ENCODE measurements at places on chromosomes 16 and 17.
A peak's percentile ranks its signal among the peaks of the same experiment; 100 is the strongest.

DNA sequence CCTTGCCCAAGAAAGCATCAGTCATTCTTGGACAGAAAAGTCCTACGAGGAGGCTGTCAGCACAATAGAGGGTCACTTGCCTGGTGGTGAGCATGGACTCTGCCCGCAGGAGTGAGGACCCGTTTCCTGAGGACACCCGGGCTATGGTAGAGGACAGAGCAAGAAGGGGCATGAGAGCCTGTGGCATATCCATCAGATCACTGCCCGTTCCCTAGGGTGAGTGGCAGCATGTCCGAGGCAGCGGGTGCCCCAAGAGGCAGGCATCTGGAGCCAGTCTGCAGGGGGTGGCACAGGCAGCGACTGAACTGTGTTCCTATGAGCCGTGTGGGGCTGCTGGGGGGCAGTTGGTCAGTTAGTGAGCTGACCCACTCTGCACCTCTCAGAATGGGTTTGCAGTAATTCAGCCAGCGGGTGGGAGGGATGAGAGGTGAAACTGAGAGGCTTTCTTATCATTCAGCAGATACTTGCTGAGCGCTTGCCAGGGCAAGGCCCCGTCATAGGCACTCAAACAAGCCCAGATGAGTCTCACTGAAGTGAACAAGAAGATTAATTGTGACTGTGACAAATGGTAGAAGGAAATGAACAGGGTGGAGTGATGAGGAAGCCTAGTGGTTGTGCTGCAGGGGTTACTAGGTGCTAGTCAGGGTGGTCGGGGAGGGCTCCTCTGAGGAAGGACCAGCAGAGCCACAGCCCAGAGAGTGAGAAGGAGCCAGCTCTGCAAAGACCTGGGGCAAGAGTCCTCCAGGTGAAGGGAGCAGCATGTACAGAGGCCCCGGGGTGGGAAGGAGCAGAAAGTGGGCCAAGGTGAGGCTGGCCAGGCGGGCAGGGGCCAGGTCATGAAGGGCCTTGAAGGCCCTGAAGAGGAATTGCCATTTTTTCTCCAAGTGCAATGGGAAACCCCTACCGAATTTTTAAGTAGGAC is 87.9 kb downstream of the CLEC16A start:
- no peak for DNase-seq

DNA sequence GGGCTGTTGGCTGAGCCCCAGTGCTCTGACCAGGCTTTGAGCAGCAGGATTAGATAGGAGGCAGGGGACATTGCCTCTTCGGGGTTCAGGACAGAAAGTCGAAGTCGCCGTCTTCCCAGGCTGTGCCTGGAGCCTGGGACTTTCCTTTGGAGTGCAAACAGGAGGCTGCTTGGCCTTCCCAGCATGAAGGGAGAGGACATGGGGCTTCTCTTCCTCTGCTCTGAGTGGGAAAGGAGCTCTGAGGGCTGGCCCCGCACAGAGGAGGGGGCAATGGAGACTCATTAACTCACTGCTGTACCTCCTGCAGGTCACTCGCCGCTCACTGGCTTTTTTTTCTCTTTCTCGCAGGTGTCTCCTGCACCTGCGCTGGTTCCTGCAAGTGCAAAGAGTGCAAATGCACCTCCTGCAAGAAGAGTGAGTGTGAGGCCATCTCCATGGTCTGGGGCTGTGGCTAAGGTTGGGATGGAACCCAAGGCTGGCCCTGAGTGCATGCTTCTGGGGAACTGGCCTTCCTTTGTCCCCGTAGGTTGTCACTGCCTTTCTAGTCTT is 642 bp downstream of the MT1F start:
- no peak for DNase-seq

- DNase-seq = no peak
Observed at GRCh38 chr16:64762211-64762610, 359.7 kb downstream of the CDH11 start.

DNA sequence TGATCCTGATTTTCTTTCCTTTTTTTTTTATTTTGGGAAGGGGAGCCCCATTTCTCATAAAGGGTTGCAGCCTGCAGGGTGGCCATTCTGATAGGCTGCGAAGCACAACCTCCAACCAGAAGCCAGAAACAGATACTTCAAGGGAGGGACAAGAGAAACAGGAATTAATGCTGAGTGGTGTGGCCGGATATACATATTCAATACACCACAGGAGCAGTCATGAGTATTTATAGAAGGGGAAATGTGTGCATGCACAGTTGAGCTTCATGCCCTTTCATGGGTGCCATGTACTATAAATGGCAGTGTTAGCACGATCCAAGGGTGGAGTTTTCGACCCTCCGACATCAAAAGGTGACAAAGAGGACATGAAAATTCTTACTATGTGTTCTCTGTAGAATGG is 320.8 kb downstream of the CBLN1 start:
- no peak for DNase-seq

- DNase-seq = no peak
Observed at GRCh38 chr16:4115949-4116318, 308 bp downstream of the ADCY9 start.

DNA sequence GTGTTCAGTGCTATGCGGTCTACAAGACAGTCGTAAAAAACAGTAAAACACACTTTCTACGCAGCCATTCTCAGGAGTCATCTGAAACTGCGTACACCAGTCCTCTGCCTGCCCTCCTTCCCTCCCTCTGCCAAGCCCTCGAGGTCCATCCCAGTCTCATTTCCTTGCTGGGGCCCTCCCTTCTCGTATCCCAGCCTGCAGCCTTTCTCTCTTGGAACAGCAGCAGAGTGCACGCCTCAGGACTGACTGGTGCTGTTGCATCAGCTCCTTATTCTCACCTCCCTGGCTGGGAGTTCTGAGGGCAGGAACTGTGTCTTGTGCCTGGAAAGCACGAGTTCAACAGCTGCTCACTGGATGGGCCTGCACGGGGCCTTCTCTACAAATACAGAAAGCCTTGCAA is 12.5 kb downstream of the FAHD1 start:
- no peak for DNase-seq

- DNase-seq = no peak
Observed at GRCh38 chr17:39593371-39593770, 14.3 kb downstream of the NEUROD2 start.

GRCh38 chr17:32882734-32883133 is 5.8 kb upstream of the MYO1D start:
- peak; percentile 16 for DNase-seq

DNA sequence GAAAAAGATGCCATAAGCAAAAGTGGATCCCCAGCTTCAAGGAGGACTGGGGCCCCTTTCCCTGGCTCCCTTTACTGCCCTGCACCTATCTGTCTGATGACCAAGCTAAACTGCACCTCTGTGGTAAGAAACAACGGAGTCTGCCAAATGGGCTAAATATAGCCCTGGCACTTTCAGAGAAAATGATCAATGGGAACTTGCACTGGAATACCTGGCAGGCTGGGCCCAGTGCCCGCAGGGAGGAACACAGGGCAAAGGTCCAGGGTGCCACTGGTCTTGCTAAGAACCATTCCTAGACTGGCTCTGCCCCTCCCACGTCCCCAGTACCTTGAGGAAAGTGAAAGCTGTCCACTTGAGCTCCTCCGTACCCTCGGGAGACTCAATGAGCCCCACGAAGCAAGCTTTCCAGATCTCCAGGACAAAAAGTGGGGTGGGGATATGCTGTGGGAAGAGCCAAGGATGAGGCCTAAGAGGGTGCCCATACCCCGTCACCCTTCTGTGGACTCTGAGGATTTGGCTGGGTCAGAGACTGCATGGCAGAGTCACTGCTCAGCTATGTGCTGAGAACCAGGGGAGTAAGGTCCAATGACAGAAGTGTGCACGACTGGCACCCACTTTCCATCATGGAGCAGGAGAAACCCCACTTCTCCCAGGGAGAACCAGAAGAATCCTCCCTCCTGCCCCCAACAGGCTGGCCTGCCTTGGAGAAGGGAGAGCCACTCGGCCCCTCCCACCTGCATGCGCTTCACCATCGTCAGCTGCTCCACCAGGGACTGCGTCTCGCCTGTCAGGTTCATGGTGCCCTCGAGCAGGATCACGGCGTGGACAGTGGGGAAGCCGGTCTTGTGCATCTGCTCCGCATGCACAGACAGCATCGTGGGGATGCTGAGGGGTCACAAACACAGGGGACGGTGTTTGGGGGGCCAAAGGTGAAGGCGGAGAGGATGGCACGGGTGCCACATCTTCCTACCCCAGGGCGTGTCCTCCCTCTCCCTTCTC is 17.4 kb downstream of the CSF3 start:
- peak; percentile 2 for DNase-seq

DNA sequence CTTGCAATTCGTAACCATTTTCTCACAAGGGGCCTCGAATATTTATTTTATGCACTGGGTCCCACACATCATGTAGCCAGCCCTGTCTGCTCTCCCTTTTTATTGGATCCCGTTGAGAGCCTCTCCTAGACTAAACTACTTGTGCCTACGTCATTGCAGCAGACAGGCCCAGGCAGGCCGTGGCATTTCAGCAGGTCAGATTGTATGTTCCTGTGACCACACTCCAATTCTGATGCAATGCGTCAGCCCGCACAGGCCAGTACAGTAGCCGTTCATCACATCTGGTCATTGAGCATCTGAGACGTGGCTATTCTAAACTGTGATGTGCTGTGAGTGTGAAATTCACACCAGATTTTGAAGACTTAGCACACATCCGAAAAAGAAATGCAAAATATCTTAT is 42.2 kb downstream of the ABAT start:
- no peak for DNase-seq

DNA sequence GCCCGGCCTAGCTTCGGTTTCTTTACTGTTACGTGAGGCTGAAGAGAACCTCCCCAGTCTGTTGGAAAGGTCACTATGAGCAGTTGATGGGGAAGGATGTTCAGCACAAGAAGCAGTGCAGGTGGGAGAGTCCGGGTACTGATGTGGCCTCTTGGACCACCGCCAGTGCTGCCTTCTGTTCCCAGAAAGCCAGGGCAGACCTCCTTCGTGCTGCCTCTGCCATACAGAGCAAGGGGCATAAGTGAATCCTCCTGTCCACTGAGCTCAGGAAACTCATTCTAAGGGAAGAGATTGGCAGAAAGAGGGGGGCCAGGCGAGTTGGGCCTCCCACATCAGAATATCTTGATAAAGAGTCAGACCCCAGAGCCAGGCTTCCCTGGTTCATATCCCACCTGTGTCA is 3.7 kb downstream of the PPP4C start:
- no peak for DNase-seq

DNA sequence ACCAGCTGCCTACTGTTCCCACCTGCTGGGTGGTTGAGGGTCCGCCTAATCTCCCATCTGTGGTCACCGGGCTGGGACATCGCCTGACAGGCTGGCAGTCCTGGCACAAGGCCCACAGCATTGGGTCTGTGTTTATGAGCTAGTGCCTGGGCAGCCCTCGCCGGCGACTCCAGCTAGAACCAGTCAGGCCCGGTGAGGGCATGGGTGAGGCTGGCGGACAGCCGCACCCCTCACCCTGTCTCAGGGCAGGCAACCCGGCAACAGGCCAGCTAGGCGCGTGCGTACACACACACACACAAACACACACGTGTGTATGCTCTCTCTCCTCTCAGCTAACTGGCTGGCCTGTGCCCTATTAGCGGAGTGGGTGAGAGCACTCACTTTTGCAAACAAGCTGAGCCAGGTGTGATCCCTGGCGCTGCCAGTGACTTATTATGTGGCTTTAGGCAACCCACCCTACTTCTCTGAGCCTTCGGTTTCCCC is 10.4 kb downstream of the HSD11B2 start:
- DNase-seq = no peak

DNA sequence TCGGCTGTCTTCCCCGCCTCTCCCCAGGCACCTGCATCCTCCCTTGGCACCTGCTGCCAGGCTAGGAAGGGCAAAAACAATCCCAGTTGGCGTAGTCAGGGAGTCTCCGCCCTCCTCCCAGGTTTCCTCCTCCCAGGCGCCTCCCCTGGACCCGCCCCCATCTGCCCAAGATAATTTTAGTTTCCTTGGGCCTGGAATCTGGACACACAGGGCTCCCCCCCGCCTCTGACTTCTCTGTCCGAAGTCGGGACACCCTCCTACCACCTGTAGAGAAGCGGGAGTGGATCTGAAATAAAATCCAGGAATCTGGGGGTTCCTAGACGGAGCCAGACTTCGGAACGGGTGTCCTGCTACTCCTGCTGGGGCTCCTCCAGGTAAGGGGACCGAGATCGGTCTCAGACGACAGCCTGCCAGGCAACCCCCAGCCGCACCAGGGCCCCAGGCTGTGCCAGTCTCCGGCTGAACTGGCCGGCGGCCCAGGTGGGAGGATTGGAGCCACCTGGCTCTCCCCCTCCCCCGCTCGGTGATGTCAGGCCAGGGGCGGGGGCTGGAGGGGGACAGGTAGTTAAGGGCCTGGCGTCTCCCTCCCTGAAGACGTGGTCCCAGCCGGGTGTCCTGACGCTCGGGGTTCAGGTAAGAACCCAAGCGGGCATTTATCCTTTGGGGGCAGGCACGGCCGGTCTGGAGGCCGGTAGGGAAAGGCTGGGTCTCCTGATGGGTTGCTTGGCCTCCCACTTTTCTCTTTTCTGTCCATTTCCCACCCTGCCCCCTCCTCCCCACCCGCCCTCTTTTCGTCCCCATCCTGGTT is at the start of gene GRB7:
Gene GRB7, plus strand, starts transcription at position 179 of the 808 bp plus-strand sequence. CDS start 4,364 bp downstream, outside the sequence.
- peak; percentile 59 for DNase-seq

GRCh38 chr16:17404941-17405689 is 65.6 kb downstream of the XYLT1 start:
- DNase-seq = no peak

DNA sequence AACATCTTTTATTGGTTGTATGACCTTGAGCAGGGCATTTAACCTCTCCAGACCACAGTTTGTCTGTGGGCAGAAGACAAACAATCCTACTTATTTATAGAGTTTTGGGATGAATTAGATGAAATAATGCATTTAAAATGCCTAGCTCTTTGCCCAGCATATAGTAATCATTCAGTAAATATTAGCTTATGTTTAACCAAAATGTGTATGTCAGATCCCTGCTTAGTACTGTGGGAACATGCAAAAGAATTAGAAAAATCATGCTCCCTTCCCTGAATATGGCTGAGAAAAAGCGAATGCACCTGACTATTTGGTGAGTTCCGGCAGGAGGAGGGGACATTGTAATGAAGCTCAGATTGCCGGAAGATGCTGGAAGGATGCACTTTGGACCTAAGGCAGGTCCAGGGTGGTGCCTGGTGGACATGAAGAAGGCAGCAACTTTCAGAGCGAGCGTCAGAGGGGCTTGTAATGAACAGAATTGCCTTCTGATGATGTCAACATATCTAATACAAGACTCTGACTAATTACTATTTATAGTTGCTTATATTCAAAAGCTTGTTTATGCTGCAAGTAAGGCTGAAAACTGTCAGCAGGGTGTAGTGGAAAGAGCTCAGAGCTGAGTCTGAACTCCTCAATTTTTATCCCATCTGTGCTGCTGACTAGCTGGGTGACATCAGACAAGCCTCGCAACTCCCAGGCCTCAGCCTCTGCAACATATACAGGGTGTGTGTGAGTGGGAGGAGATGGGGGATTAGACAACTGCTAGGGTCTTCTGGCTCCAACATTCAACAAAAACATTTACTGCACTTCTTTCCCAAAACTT is 221.2 kb downstream of the PRKCA start:
- peak; percentile 48 for DNase-seq

DNA sequence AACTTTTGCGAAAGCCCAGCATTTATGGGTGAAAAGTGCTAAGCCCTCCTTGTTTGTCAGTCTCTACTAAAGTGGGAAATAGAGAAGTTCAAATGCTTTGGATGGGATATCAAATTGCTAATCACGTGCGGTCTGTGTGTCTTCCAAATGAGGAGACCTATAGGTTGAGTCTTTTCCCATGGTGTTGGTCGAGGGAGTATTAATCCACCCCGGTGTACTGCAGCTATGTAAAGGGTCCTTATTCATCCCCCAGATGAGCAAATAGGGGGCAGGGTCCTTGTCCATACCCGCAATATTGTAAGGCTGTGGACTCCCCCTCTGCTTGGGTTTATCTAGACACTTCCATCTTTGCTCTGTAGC is 14.6 kb downstream of the KIAA0513 start:
- DNase-seq = no peak
